Epithelial cell of esophagus (primary cell): ENCODE measurements at places on chromosomes 6 and 20.
A peak's percentile ranks its signal among the peaks of the same experiment; 100 is the strongest.

- DNase-seq, result no peak
Observed at GRCh38 chr6:117515326-117515725, 32.9 kb downstream of the DCBLD1 start.

DNA sequence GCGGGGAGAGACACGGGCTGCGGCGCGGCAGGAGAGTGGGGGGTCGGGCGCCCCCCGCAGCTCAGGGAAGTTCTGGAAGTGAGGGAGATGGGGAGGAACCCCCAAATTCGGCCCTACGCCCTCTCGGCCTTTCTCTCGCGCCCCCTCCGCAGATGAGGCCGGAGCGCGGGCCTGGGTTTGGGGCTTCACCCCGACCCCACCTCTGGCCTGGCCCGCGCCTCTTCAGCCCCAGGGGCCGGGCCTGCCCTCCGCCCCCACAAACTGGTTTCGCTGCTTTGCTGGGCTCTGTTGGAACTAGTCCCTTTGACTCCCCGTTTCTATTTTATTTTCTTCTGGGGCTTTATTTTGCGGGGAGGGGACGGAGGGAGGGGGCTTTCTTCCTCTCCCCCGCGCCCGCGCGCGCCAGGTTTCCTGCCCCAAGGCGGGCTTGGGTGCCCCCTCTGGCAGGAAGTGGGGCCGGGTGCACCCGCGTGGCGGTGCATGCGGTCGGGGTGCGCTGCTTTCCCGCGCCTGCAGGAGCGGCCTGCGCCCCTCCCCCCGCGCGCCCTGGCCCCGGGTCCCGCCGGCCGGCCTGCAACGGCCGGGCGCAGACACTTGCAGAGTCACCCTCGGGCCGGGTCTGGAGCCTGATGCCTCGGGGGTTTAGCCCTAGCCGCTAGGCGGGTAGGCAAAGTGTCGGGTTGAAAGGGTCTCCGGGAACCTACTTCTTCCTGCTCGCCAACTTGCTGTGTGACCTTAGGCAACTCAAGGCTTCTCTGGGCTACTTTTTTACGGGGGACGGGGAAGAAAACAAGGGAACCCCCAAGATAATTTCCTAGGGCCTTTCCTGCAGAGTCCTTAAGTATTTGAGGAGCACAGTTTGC is 1.3 kb downstream of the HMGA1 start:
- peak; percentile 48 for DNase-seq

DNA sequence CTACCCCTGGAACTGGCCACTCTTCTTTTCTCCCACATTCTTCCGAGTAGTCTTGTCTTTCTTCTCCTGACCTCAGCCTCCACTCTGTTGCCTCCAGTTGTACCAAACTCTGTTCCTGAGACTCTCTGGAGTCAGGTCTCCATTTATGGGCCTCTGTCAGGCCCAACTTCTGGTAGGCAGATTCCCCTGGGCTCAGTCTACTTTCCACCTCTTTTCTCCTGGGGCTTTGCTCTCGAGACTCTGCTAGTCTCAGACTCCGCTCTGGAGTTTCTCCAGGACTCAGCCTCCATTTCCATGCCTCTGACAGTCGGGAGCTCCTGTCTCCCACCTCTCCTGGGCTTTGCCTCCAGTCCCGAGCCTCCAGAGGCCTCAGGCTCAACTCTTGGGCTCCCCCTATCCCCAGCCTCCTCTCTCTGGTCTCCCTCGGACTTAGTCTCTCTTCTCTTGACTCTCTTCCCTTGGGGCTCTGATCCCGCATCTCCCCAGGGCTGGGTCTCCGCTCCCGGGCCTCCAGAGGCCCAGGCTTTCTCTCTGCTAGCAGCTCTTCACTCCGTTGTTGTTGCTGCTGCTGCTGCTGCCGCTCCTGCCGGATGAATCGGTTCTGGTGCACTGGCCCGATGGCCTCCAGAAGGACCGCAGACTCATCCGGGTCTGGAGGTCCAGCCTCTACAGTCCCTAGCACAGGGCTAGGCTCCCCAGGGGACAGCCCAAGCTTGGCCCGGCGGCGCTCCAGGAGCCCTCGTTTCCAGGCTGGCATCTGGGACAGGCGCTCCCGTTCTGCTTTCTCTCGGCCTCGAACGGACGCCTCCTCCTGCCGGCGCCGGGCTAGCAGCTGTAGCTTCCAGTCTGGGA is 1.1 kb downstream of the PPP1R18 start:
- peak; percentile 45 for DNase-seq

DNA sequence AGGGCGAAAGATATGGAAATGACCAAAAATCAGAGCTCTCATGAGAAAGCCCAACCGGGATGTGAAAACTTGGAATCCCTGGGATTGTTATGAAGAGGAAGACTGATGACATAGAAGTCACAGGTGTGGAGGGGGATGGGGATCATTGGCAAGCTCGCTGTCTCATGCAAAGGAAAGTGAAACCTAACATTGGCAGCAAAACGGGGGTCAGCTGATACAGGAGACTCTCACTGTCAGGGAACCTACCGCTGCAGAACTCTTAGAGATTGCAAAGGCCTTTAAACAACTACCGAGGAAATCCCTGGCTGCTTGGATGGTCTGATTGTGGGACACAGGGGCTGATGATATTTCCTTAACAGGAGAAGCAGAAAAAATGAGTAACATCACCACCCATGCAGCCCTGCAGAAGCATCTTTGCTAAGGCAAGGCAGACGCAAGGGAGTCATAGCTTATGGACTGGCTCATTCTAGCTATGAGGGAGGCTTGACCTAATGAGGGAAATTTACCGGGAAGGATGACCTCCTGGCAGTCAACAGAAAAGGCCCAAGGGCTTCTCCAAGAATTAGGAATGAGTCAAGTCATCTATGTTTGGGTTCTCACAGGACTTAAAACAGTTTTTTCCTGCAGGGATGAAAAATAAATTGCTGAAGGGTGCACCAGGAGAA is 7.0 kb downstream of the MUC21 start:
- DNase-seq, result no peak

GRCh38 chr6:69775585-69775849 is 21.3 kb downstream of the LMBRD1 start:
- DNase-seq, result no peak

DNA sequence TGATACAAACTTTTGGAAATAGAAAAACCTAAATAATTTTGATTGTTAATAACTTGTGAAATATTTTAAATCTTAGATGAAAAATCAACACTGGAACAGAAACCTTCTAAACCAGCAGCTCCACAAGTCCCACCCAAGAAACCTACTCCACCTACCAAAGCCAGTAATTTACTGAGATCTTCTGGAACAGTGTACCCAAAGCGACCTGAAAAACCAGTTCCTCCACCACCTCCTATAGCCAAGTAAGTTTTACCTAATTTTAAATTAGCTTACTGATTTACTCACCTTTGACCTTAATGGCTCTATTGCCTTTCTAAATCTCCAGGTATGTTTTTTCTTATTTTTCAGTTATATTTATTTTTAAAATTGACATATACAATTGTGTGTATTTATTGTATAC is 102.6 kb upstream of the ADGRF4 start:
- DNase-seq, result peak; percentile 76

- no peak for DNase-seq
Observed at GRCh38 chr6:87738744-87739143, 36.7 kb upstream of the AKIRIN2 start.

DNA sequence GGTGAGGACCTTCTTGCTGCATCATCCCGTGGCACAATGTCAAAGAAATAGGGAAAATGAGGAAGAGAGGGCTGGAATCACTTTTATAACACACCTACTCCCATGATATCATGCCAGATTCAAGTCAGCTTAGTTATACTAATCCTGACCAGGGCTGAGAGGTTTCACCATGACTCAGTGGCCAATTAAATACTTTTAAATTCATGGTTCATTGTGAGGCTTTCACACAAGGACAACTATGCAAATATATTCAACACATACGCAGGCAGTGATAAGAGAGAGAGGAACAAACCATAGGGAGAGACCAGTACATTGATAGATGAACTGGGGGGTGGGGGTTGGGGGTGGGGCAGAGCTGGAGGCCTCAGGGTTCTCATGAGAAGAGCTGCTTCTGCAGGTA is 313.1 kb downstream of the LRFN2 start:
- no peak for DNase-seq

- no peak for DNase-seq
Observed at GRCh38 chr20:34553366-34553867, 5.1 kb upstream of the MAP1LC3A start.

DNA sequence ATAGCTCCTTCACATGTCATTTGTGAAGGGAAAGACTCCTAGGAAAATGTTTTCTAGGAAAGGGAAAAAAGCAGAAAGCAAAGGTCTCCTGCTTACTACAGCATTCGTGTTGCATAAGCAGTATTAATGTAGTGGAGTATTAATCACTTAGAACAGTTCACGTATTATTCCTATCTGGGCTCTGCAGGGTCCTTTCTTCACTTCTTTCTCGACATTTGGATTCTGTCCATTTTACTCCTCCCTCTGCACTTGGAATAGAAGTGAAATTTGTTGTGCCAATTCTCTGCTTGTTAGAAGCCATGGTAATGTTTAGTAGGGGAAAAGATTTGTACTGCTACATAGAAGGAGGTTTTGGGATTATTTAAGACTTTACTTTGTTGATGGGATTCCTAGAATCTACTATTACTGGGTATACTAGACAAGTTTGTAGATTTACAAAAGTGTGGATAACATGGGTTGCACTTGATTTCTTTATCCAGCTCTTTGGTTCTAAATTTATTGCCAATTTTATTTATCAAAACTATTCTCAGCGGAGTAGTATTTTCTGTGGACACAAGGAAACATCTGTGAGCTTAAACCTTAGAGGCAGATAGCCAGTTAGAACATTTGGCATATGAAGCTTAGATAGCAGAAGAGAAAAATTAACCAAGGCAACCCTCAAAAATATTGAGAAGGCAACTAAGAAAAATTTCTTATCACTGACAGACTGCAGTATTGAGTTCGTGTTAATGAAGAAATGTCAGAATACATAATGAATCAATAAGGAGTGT is 108.4 kb upstream of the ESR1 start:
- DNase-seq, result no peak

- DNase-seq, result no peak
Observed at GRCh38 chr6:35310265-35310831, 12.7 kb downstream of the DEF6 start.

GRCh38 chr20:1893721-1894470 is 1.3 kb upstream of the SIRPA start:
- DNase-seq, result no peak

- DNase-seq, result no peak
Observed at GRCh38 chr20:48818481-48818987, 9.3 kb downstream of the PREX1 start.

DNA sequence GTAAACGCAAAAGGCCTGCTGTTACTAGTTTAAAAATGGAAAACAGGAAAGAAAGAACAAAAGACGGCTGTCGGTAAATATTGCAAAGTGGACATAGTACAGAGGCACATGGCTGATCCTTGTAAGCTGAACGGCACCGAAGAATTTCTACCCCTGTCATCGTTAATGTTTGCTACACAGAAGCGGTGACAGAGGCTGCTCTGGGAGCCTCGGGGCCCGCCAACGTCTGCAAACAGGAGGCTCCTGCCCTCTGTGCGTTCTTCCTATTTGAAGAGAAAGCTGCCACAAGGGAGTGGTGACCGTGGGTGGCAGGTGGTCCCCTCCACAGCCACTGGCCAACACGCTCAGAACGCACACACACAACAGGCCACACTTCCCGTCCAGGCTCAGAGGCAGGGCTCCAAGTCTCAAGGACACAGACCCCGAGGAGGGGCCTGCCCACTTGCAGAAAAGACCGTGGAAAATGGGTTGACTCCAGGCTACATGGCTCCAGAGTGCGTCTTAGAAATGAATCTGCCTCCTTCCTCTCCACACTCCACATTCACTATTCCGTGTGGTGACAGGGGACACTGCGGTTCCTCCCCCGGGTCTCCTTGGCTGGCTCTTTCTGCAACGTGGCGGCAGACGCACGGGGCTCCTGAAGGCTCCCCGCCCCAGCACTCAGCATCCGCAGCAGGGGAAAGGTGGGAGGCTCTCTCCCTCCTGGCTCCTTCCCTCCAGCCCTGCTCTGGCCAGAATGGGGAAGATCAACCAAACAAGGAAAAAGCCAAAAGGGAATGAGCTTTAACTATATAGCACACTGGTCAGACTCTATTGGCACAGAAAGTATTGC is 64.5 kb downstream of the GMPR start:
- DNase-seq, result no peak

DNA sequence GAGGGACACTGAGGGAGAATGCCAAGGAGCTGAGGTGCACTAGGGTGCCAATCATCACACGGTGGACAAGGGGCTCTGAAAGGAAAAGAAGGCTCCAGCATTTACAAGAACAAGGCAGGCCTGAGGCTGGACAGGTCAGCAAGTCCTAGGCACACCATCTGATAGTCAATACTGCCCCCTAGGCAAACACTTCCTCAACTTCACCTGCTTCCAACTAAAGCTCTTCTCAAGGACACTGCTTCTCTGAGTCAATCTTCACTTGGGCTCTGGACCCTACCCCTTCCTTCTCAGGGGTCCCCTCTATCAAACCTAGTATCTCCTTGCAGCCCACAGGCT is 37.7 kb upstream of the SLC4A11 start:
- peak; percentile 28 for DNase-seq

DNA sequence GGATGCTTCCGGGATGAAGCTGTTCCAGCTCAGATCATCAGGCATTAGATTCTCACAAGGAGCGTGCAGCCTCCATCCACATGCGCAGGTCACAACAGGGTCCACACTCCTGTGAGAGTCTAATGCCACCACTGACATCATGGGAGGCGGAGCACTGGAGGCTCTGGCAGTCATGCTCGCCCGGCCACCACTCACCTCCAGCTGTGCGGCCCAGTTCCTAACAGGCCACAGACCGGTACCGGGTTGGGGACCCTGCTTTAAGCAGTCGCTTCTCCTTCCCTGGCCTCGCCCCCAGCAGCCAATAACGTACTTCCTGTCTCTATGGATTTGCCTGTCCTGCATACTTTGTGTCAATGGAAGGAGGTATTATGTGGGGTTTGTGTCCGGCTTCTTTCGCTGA is 236.8 kb downstream of the TAF4 start:
- no peak for DNase-seq

- DNase-seq, result no peak
Observed at GRCh38 chr6:162644153-162644552, 83.4 kb downstream of the PRKN start.

DNA sequence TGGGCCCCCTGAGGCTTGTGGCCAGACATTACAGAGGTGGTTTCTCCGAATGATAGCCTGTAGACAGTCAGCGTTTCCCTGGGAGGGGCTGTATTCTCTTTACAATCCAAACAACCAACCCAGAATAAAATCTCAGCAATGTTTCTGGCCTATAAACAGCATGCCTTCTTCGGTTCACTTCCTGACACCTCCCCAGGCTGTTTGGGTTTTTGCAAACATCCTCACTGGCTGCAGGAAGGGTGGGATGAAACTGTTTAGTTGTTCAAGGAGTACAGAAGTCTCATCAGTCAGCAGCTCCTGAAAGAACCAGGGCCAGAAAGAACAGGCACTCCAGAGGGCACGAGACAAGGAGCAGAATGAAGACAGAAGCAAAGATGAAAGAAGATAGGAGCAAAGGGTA is 350.0 kb downstream of the QKI start:
- no peak for DNase-seq

- no peak for DNase-seq
Observed at GRCh38 chr6:139472351-139473015, 98.0 kb upstream of the CITED2 start.

- DNase-seq, result no peak
Observed at GRCh38 chr6:56510984-56511531, 131.6 kb downstream of the DST start.
